Hippocampal formation (tissue), 2 donors: ENCODE measurements at places on chromosomes 13 and 19.
A peak's percentile ranks its signal among the peaks of the same experiment; 100 is the strongest.

DNA sequence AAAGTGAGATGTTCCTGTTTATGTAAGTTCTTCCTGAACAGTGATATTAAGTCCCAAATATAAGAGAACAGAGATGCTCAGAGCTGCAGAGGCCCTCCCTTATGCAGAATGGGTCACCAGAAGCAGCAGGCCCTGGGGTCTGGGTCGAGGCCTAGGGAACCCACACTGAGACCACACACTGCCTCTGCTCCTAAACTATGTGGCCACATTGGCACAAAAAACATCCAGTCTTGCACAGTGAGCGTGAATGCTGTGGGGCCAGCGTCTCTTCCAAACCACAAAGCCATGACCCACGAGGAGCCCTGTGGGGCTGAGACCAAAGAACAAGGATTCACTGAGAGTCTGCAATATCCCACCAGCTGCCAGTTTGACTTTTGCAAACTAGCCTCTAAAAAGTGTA is 23.6 kb downstream of the PROZ start:
- no peak for DNase-seq

DNA sequence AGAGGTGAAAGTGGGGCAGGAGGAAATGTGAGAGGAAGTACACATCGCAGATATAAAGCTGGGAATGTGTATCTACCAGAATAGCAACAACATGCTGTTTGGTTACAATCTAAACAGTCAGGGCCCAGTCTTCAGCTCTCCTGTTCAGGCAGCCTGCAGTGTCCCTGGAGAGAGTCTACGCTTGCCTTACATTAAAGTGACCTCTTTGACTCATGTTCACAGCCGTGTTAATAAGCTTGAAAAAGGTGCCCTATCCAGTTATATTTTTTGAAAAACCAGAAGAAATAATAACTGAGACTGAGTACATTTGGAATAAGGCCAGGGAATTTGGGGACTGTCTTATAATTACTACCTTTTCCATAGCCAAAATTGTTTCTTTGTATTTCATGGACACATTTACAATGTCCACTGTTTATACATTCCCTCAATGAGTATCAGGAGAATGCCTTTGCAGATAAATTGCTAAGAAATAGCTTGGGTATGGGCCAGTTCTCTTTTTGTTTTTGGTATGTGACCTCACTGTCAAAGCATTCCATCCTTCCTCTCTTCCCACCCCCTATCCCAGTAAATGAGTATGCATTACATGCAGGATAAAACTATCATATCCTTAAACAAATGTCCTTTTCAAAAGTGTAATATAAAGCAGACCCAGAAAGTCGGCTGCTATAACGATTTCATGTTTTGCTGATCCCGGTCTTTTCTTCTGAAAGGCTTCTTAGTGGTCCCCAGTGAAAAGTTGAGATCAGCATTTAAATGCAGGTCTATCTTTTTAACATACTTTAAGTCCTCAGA is 82.6 kb downstream of the PCDH9 start:
- no peak for DNase-seq

DNA sequence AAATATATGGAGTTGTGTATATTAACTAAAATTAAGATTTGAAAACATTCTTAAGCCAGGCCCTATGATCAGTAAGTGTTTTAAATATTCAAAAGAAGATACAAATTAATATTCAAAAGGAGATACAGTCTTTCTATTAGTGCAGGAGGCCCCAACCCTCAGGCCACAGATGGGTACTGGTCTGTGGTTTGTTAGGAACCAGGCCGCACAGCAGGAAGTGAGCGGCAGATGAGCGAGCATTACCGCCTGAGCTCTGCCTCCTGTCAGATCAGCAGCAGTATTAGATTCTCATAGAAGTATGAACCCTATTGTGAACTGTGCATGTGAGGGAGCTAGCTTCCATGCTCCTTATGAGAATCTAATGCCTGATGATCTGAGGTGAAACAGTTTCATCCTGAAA is 232.9 kb downstream of the FOXO1 start:
- DNase-seq = no peak

DNA sequence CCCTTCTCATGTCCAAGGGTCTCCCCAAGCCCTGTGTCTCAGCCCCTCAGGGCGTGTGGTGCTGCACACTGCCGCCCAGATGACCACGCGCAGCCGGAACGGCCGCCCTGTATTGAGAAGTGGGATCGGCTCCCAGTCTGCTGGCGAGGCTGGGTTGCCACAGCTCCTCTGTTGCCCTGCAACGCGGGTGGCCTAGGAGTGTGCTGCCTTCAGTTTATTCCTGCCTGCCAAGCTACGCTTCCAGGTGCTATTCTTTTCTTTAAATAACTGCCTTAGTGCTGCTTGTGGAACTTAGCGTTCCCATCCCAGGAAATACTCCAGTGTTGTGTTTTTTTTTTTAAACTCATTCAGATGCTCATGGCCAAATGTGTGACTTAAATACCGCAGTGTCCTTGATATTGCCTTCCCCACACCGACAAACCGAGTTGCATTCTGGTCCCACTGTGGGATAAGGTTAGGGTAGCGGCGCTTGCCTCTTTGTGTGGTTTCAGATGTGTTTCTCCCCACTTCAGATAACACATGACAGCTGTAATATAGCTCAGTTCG is 16.6 kb downstream of the ACTN4 start:
- DNase-seq = peak; percentile 19

- DNase-seq = no peak
Observed at GRCh38 chr19:34979819-34980640, 16.0 kb upstream of the ZNF792 start.
